Renal cortical epithelial cell (primary cell): ENCODE measurements at places on chromosomes 16 and 17. TPM values are rescaled to one million over a fixed set of nuclear protein-coding genes. Genes with fewer than 3 reads are reported as not detected.

PRDM7 gene
- total RNA-seq: not detected in 2 replicates

KDM6B gene
- total RNA-seq: 2.8 and 15.9 TPM in 2 replicates

FLYWCH2 gene
- total RNA-seq: 39.4 and 39.9 TPM in 2 replicates

BICDL2 gene
- total RNA-seq: 0.30 and 8.3 TPM in 2 replicates

CMTM1 gene
- total RNA-seq: 2.8 and 6.2 TPM in 2 replicates

SCNN1B gene
- not detected in 2 replicates for total RNA-seq

KRT23 gene
- 1.2 and 68.1 TPM in 2 replicates for total RNA-seq
